T-helper 2 cell treated with Interferon-gamma antibody and Interleukin-4, amounts not matched to agents 5 μg/mL and 100 μg/mL, for 36 hours (primary cell): ENCODE measurements at places on chromosomes 7 and 10.
A peak's percentile ranks its signal among the peaks of the same experiment; 100 is the strongest.

DNA sequence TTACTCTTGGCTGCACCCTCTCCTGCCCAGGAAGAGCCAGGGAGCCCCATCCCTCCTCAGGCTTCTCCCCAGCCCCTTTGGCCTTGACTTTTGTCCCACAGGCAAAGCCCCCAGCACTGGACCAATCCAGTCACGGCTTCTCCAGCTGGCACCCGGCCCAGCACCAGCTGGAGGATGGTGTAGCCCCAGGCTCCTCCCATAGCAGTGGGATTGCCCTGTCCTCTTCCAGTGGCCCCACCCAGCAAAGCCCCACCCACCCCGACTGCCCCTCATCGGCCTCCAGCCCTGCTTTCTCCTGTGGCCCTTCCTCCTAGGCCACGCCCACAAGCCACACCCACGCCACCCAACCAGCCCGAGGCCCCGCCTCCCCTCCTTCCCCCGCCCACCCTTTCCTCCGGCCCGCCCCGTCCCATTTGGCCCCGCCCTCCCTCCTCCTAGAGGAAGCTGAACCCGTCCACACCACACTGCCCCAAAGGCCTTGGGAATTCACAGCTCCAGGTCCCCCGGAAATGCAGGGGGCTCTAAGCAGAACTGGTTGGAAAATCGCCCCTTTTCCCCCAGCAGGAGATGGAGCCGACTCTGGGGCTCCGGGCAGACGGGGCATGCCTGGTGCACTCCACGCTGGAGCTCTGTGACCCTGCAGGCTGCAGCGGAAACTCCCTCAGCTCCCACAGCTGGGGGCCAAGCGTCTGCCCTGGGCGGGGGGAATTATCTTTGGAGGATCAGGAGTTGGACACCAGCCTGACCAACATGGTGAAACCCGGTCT, 25.2 kb downstream of the GET4 start:
- peak; percentile 42 for DNase-seq

- no peak for DNase-seq
Measured at GRCh38 chr10:74255888-74256357, 104.9 kb downstream of the ADK start.

GRCh38 chr7:155402941-155403340, 55.0 kb upstream of the EN2 start:
- no peak for DNase-seq

DNA sequence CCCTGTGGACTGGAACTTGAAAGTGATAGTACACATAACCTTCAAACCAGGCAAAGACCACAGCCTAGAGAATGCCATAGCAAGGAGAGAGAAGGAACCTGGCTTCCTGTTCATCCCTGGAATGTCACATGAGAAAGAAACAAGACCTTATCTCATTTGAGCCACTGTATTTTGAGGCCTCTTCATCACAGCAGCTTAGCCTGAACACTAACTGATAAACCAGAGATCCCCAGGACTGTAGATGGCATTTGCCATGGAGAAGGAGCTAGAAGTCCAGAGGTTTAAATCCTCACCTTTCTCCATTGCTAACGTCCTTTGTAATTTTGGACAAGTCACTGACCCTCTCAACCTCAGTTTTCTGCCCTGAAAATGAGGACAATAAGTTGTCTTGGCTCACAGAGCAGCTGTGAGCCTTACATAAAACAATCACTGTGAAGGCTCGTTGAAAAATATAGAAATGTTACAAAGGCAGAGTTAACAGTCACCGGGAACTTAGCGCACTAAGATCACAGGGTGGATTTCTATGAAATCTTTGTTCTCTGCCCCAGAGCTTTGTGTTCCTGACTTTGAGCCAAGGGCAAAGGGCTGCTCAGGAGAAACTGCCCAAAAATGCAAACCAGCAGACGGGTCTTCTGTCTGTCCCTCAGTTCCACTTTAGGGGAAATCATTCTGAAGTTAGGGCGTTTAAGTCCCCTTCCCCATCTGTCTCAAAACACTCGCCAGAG, 197.0 kb downstream of the USP6NL start:
- DNase-seq: no peak

DNA sequence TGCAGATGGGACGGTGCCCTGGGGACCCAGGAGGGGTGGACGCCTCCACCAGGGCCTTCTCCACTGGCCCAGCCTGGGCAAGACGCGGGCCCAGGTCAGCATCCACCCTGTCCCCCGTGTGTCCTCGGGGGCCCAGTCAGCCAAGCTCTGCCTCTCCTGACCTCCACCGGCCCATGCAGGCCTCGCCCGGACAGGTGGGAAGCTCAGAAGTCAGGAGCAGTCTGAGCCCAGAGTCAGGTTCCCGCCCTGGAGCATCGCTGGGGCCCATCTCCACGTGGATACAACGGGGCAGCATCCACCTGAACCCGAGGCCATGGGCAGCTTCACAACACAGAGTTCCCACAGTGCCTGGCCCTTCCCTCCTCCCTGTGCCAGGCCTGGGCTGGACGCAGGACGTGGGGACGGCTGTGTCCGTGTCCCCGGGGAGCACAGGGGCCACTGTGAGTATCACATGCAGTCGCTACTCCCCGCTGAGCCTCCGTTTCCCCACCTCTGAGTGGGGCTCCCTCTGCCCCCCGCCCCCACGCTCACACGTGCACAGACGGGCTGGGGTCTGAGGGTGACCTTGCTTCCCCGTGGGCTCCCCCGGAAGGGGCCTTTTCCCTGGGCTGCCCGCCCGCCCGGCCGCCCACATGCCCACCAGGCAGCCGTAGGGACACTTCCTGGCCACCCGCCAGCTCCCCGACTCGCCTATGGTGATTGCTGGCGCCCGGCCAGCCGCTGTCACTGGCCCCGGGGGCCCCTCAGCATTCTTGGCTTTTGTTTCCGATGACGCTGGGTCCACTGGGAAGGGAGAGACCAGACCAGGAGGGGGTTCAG, 64.3 kb downstream of the PDGFA start:
- DNase-seq: no peak

- peak; percentile 71 for DNase-seq
Measured at GRCh38 chr7:35801392-35802101, 690 bp downstream of the SEPTIN7 start.

GRCh38 chr10:22564060-22564459, 150.3 kb downstream of the PIP4K2A start:
- no peak for DNase-seq

DNA sequence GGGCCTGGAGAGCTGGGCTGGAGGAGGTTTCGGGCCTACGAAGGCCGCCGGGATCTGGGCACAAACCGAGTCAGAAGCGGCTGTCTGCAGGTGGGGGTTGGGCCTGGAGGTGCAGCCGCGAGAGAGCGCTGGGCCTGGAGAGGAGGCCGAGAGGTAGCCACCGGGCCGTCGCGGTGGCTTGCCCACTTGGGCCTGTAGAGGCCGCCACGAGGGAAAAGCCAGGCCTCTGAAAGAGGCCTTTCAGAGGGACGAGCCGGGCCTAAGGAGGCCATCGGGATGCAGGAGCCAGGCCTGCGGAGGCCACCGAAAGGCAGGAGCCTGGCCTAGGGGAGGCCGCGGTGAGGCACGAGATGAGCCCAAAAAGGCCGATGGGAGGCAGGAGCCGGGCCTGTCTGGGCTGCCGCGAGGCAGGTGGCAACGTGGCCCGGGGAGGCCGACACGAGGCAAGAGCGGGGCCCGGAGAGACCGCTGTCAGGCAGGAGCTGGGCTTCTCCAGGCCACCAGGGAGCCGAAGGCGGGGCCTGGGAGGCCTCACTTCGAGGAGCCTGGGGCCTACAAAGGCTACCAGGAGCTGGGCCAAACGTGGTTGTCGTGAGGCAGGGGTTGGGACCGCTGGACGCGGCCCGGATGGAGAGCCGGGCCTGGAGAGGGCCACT, 25.6 kb downstream of the MDH2 start:
- no peak for DNase-seq

- no peak for DNase-seq
Measured at GRCh38 chr7:24328050-24328449, 44.1 kb downstream of the NPY start.

GRCh38 chr10:86734207-86734988, 22.0 kb upstream of the BMPR1A start:
- no peak for DNase-seq

- DNase-seq: no peak
Measured at GRCh38 chr7:65798111-65799075, 74.5 kb upstream of the VKORC1L1 start.

DNA sequence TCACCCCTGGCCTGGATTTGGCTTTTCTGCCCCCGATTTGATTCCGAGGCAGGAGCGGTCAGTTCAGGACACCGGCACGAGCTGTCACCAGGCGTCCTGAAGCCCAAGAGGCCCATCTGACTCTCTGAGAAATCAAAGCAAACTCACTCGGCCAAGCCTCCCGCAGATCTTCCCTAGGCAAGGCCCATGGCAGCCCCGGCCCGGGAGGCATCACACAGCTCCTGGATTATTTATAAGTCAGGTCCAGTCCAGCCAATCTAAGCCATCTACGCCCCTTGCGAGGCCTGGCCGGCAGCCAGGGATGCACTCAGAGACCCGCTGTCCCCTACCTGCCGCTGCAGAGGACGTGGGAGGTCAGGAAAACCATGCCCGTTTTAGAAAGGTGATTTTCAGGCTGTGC, 87.3 kb upstream of the DIP2C start:
- no peak for DNase-seq

- no peak for DNase-seq
Measured at GRCh38 chr7:17227766-17228490, 70.5 kb upstream of the AHR start.

GRCh38 chr7:14888962-14889361, 13.6 kb downstream of the DGKB start:
- no peak for DNase-seq

DNA sequence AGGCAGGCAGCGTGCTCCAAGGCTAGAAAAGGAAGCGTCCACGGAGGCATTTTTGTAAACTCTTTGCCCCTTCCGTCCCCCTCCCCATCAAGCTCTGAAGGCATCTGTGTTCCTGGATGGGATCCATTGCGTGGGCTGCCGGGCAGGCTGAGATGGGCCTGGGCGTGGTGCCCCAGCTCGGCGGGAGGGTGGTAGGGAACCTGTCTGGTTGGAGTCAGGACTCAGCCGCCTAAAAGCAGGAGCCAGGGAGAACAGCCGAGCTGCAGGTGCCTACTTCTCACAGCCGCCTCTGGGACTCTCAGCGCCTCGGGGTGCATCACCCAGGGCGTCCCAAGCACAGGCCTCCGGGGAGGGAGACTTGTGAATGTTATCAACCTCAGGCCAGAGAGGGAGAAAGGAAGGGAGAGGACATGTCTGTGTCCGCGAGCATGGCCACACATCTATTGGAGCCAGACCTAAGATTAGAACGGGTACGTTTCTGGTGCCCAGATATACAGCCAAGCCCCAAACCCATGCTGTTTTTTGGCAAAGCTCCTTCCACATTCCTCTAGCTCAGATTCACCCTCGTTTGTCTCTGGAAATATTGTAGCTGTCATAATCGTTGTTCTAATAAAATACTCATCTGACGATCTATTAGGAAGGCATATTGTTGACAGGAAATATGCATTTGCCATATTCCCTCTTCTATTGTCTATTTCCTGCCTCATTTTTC, 48.6 kb upstream of the CTBP2 start:
- no peak for DNase-seq

DNA sequence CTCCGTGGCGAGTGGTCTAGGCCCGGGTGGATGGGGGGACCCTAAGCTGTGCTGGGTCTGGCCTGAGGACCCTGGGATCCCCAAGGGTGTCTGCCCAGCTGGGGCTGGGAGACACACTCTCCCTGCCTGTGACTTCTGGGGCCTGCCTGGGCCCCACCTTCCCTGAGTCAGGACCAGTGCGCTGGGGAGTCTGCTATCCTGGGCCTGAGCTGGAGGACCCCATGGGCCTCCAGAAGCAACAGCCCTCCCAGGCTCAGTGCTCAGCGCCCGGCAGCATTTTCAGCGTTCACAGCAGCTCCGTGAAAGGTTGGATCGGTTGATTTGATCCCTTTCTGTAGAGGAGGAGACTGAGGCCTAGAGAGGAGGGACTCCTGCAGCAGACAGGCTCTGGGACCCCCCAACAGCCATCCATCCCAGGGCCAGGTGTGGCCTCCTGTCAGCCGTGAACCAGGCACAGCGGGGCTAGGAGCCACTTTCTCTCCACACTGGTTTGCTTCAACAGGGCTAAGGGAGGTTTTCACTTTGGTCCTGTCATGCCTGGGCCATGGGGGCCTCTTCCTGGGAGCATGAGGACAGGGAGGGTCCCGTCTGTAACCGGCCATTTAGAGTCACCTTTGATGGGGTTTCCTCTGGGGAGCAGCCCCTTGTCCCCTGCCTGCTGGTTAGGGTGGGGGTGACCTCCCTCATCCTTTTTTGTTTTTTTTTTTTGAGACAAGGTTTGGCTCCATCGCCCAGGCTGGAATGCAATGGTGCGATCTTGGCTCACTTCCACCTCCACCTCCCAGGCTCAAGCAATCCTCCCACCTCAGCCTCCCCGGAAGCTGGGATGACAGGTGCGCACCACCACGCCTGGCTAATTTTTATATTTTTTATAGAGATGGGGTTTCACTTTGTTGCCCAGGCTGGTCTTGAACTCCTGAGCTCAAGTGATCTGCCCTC, 12.4 kb downstream of the FOXL3 start:
- DNase-seq: no peak
